ENCODE measurements at places on chromosomes 12 and 14.

DNA sequence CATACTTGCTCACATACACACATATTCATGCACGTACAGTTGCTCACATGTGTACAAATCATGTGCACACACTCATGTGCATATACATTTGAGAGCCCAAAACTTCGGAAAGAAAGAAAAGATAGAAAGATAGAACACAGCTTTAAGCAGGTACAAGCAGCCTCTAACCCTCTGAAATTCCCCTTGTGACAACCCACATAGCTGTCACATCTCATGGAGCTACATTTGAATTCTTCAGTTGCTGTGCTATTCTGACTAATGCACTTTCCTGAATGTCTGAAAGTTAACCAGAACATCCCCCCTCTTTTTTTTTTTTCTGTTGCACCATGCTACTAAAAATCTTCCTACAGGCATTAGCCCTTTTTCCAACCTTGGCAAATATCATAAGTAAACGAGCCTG lies 51.9 kb upstream of the KCNA5 start:
- DNase-seq = no peak

GRCh38 chr12:2356601-2357125 lies 303.9 kb downstream of the CACNA1C start:
- DNase-seq = no peak

DNA sequence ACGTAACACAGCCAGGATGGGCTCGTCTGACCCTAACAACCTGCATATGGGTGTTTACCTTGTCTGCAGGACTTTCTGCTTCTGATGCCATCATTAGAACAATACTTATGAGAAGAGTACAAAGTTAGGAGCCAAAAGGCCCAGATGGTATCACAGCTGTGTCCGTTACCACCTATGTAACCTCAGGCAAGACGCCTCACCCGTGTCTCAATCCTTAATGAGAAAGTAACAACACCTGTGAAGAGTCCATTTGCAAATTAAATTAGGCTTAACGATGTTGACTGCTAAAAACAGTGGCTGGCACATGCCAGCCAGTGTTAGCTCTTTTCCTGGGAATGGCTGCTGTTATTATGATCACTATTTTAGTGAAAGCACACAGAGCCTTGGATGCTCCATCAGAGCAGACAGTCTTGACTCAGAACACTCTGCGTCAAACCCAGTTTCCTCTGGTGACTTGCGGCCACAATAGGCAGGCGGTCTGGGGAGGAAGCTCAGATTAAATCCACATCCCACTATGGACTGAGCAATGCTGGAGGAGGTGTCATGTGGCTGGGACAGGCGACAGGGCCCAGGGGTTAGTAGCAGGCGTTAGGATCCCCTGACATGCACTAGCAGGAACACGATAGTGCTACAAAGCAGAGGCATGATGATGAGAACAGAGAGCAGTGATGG lies 125.3 kb downstream of the SLC15A4 start:
- no peak for DNase-seq

- DNase-seq = no peak
Observed at GRCh38 chr12:1929985-1930802, 11.7 kb upstream of the CACNA2D4 start.

GRCh38 chr12:93146263-93146939 lies 217.3 kb upstream of the EEA1 start:
- DNase-seq = no peak

GRCh38 chr12:2336409-2336829 lies 283.6 kb downstream of the CACNA1C start:
- no peak for DNase-seq

DNA sequence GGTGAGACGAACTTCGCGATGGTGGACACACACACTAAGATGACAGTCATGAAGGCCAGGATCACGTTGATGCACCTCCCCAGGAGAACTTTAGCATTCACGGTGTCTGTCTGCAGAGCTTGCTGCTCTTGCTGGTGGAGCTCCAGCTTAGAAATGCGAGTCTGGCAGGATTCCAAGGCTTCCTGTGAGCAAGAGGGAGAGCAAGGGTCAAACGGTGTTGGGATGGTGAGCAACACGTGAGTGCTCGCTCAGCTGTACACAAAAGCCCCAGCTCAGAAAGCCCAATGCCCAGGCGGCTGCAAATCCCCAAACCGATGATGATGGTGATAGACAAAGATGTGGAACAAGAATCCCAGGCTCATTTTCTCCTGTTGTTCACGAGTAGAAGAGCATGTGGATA lies 78.8 kb downstream of the TMCC3 start:
- DNase-seq = no peak

DNA sequence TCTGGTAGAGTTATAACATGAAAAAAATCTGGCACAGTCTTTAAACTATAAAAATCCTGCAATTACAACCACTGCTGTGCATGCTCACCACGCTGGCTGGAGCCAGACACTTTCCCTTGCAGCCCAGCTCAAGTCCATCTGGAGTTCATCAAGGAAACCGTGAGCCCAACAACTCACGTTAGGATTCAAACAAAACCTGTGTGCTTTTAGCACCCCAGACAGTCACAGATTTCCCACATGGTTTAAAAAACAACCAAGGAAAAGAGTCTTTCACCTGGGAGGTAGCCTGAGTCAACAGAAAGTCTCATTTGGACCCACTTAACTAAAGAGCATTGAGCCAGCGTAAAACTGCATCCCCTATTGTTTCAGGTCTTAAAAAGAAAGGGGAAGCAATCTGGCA lies 4.7 kb downstream of the LRIG3 start:
- DNase-seq = no peak

GRCh38 chr12:83320350-83320749 lies 633.6 kb downstream of the TMTC2 start:
- DNase-seq = no peak
